ENCODE measurements at places on chromosomes 3 and 15.
A peak's percentile ranks its signal among the peaks of the same experiment; 100 is the strongest.

- no peak for DNase-seq
These were observed 155.5 kb downstream of the FNDC3B start for GRCh38 chr3:172194702-172195406.

DNA sequence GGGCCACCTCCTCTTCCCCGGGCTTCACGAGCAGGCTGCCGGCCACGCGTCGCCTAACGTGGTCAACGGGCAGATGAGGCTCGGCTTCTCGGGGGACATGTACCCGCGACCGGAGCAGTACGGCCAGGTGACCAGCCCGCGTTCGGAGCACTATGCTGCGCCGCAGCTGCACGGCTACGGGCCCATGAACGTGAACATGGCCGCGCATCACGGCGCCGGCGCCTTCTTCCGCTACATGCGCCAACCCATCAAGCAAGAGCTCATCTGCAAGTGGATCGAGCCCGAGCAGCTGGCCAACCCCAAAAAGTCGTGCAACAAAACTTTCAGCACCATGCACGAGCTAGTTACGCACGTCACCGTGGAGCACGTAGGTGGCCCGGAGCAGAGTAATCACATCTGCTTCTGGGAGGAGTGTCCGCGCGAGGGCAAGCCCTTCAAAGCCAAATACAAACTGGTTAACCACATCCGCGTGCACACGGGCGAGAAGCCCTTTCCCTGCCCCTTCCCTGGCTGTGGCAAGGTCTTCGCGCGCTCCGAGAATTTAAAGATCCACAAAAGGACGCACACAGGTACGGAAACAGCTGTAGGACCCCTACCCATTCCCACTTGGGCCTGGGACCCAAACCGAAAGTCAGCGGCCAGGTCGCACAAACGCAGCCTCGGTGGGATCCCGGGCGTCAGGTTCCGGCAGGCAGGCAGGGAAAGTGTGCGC, 1.5 kb downstream of the ZIC1 start:
- DNase-seq, result peak; percentile 33

DNA sequence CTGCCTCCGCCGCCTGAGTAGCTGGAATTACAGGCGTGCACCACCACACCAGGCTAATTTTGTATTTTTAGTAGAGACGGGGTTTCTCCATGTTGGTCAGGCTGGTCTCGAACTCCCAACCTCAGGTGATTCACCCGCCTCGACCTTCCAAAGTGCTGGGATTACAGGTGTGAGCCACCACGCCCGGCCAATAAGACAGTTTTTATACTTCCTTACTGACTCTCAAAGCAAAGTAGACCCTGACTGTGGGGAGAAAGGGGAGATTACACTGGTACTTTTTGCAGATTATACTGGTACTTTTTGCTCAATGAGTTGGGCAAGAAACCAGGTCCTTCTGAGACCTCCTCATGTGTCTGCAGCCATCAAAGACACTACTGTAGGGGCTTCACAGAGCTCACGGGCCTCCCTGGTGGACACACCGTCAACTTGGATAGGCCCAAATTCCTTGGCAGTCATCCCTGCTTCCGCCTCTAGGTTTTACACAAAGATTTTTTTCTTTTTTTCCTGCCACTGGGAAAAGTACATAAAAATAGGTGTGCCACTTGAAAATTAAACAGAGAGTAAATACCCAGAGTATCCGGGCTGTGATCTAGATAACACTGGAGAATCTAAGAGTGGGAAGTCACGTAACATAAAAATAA, 143.3 kb upstream of the WNT5A start:
- DNase-seq, result no peak

GRCh38 chr15:63634154-63634553, 37.0 kb downstream of the FBXL22 start:
- no peak for DNase-seq

DNA sequence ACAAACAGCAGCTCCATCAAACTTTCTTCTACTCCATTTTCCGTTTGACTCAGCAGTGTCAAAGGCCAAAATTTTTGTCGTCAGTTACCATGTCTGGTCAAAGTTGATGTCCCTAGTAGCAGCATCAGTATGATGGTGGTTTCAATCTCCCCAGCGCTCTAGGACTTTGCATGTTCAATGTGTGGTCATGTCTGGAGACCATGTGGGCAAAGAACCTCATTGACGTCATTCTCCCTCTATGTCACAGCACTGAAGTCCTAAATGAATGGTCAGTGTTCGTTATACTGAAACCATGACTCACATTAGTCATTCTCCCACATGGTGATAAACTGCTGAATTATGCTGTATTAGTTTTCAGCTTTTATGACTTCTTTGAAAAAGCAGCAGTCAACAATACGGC, 23.2 kb downstream of the SHC4 start:
- peak; percentile 99 for DNase-seq

DNA sequence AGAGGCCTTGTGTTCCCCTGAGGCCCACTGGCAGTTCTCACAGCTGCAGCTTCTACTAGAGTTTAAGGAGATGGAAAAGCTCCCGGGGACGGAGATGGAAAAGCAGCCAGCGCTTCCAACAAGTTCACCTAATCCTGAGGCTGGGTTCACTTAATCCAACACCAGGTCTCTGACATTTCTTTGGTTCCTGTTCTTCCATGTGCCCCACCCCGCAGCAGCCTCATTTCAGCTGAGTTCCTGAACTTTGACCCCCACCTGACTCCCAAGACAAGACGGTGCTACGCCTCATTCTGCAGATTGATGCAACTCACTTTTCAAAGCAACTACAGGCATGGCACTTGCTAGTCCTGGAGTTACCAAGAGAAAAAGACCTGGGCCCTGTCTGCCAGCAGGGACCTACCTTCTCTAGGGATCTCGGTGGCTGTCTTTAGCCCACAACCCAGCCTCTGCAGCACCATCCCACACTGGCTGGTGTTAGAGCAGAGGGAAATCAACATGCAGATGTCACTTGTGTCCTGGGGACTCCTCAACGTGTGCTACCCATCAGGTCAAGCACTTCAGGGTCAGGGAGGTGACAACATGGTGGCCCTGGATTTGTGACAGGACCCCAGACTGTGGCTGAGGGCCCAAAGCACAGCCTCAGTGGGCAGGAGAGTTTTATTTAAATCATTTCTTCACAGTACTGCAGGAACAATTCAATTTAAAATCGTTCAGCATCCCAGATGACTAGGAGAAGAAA, 406.1 kb downstream of the VPS13C start:
- no peak for DNase-seq

DNA sequence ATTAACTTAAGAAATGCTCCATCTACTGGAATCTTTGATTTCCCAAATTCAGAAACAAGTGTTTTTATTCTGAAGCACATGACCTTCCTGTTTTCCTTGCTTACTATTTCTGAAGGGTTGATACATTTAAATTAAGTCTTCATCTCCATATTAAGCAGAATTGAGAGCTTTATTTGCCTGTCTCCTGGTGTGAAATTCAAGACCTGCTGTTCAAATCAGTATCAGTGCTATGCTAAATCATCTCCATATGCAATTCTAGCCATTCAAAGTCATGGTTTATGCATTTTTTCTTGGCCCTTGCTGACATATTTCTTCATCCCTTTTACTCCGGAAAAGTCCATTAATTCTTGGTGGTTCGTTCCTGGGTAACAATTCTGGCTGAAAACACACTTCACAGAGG, 195.4 kb downstream of the ATP8B4 start:
- no peak for DNase-seq

- DNase-seq, result no peak
These were observed 248.7 kb downstream of the GABRG3 start for GRCh38 chr15:27219636-27220035.

GRCh38 chr3:47850564-47851410, 47.8 kb downstream of the DHX30 start:
- no peak for DNase-seq

DNA sequence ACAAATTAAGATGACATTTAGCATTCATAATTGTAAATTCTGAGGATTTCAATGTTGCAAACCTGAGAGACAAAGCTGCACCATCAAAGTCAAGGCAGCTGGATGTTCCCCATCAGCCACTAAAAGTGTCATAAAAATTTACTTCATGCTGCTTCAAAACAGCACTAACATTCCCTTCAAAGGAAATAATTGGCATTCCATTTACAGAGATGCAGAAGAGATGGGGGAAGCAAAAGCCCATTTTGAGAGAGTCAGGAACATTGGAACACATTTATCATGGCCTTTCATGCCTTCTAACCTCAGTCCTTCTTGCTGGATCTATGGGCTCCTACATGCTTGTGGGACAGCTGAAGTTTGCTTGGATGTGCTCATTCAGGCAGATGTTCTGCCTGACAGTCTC, 6.4 kb upstream of the TMEM158 start:
- DNase-seq, result no peak

GRCh38 chr3:49859576-49860305, 3.4 kb upstream of the TRAIP start:
- DNase-seq, result no peak

GRCh38 chr3:31620656-31621055, 87.9 kb downstream of the STT3B start:
- DNase-seq, result no peak

DNA sequence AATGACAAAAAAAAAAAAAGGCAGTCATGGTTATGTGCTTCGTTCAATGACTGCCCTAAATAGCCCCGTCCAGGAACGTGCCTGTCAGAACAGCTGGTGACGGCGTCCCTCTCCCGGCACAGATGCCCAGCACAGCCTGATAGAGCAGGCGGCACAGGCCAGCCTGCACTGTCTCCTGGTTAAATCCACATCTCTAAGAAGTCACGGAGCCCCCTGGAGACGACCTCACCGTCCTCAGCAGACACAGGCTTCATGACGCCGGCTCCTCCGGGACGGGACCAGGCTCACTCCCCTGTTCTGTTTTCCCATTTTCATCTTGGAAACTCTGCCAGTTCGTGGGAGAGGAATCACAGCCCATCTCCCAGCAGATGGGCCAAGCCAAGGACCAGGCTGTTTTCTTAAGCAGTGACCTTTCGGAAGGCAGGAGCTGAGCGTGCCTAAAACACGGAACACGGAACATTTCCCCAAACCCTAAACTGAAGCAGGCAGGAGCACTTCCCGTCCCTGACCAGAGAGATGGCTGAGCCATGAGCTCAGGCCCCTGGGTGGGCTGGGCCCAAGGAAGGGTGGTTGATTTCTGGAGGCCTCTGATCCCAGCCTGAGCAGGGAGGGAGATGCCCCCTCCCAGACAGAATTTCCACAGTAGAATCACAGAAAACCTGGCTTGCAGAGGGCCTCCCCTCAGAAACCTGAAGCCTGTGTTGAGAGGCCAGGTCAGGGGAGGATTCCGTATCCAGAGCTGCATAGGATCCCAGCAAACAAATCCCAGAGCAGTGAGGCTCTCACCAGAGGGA, 35.9 kb downstream of the ADCY5 start:
- DNase-seq, result no peak

All from skeletal muscle cell (primary cell).